ENCODE measurements at places on chromosomes 3 and 15. TPM values are rescaled to one million over a fixed set of nuclear protein-coding genes. Genes with fewer than 3 reads are reported as not detected.

DNA sequence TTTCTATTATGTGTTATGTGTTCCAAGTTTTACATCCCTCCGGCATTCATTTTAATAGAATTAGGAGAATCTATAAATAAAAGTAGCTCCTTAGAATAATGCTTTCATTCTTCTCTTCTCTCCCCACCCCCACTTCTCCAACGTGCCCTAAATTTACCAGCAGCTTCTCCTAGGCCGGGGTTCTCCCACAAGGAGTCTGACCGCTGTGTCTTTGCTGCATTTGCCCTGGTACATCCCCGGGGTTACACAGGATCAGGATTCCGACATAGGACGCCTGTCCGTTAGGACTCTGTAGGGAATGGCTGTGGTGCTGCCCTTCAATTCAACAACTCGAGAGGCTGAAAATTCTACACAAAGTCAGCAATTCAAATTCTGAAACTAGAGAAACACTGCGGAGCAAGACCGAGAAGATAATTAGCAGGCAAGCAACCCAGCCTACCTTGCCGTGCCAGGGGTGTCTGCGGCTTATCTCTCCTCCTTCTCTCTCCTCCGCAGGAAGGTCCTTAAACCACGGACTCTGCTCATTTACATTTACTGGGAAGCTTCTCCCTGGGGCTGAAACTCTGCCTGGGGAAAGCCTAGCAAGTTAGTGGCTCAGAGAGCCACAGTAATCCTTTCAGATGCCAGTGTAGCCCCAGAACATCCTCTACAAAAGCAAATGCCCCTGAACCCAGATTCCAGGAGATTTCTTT is 18.8 kb downstream of the PCSK6 start:
- DNase-seq = no peak

- no peak for DNase-seq
Measured at GRCh38 chr3:101171681-101172191, 148.6 kb downstream of the IMPG2 start.

DNA sequence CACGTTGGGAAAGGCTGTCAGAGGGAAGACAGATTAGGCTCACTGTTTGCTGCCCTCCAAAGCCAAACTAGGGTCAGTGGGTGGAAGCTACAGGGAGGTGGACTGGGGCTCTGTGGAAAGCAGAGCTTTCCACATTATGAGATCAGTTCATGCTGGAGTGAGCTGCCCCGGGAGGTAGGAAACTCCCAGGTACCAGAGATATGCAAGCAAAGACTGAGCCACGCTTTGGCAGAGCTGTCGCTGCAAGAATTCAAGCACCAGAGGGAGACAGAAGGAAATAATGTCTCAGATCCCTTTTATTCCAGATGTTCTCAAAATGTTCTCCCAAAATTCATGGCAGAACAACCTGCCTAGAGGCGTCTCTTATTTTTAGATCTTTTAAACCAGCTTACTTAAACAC is 286.6 kb downstream of the WDR72 start:
- no peak for DNase-seq

- DNase-seq = no peak
Measured at GRCh38 chr3:128009952-128010846, 42.0 kb upstream of the SEC61A1 start.

DNA sequence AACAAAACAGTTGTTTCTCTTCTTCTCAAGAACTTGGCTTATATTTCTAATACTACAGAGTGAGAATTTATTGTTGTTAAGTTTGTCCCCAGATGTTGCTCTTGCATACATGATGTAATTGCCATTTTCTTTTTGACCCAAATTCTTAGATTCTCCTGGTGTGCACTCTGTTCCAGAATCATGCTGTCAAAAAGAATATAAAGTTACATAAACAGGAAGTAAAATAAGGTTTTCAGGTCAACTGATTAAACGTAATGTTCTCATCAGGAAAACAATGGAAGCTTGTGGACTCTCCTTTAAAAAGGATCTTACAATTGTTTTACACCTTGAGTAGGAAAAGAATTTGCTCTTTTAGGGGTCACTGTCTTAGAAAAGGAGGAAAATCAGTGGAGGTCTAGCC is 121.8 kb downstream of the ADAM10 start:
- no peak for DNase-seq

GRCh38 chr3:63613561-63613960 is 38.9 kb upstream of the SNTN start:
- no peak for DNase-seq

DNA sequence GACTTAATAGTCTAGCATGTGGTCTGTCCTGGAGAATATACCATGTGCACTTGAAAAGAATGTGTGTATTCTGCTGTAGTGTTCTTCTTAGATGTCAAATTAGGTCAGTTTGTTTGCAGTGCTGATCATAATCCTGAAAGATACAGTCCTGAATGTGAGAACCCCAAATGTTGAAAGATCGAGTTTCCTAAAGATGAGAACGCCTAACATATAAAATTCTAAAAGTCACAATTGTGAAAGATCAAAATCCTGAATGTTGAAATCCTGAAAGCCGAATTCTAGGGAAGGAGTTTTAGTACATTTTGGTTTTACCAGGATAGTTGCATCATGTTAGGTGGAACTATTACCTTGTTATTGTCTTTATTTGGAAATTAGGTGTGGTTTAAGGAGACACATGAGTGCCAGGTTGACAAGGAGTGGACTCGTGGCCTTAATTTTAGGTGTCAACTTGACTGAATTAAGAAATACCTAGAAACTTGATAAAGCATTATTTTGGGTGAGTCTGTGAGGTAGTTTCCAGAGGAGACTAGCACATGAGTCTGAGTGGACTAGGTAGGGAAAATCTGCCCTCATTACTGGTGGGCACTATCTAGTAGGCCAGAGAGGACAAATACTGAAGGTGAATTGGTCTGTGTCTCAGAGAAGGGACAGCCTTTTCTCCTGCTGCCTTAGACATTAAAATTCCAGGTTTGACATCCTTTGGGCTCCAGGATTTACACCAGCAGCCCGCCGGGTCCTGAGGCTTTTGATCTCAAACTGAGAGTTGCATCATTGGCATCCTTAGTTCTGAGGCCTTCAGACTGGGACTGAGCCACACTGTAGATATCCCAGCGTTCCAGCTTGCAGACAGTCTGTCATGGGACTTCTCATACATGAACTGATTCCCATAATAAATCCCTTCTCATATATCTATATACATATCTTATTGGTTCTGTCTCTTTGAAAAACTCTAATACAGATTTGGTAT is 77.1 kb downstream of the LRRC28 start:
- no peak for DNase-seq

GRCh38 chr3:168030577-168030976 is 65.1 kb downstream of the GOLIM4 start:
- no peak for DNase-seq

DNA sequence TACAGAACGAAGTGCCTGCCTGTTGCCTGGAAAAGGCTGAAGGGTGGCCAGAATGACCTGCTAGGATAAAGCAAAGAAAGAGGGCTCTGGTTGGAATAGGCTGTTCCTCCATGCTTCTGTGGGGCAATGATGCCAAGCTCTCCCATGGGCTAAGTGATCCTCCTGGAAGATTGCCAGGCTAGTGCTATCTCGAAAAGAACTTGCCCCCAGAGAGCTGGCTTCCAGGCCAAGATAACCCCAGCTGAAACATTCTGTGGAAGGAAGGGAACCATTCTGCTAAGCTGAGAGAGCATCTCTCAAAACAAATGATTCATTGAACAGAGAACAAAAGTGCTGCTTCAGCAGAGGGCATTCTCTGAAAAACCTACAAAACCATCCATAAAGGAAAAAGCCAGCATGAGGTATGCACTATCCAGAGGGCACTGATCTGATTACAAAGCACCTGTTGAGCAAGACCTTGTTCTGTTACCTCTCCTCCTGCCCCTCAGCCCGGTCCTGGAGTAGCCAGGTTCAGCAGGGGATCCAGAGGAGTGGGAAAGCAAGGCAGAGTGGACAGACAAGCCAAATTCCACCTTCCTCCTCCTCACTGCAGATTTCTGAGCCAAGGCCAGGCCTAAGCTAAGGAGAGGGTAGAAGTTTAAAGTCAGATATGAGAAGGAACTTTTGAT is 31.9 kb upstream of the SPRED1 start:
- no peak for DNase-seq

DNA sequence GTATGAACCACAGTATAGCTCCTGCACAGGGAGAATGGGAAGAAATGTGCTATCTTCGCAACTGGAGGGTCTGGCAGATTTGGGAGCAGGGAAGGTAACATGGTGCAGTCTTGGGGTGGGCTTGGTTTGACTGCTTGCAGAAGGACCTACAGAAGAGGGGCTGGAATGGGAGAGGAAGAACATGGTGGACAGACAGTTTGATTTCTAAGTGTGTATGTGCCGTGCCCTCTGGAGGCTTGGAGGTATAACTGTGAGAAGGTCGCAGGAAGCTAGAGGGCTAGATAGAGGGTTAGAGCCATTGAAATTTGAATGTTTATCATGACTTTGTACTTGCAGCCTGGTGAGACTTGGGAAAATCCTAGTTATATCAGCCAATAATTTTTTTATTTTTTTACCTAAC is 169.2 kb downstream of the SQOR start:
- DNase-seq = no peak

The TLR9 gene
- 0.25 TPM for total RNA-seq

The SLCO2A1 gene
- total RNA-seq = 1.3 TPM

The PAQR5 gene
- total RNA-seq = 1.2 TPM

The SLC25A36 gene
- total RNA-seq = 3.1 TPM
